ENCODE measurements at places on chromosomes 12 and 14.

DNA sequence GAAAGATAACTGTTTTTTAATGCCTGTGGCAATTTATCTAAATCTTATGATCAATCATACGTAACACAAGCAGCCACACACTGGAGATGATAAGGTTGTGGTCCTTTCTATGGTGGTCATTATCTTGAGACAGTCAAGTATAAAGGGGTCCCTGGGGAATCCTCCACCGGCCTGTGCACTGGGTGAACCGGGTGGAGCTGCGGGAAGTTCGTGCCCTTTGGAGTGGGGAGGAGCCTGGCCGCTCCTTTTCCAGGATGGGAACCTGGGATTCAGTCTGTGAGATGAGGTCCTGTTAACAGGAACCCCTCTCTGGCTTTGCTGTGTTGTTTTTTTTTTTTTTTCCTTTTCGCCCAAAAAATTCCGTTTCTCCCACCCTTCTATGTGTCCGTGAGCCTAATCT, 167.5 kb upstream of the RPL10L start:
- no peak for DNase-seq

- no peak for DNase-seq
Observed at GRCh38 chr12:7101047-7101693, 7.8 kb downstream of the C1RL start.

GRCh38 chr14:46686652-46687051, 35.1 kb upstream of the RPL10L start:
- DNase-seq = no peak

DNA sequence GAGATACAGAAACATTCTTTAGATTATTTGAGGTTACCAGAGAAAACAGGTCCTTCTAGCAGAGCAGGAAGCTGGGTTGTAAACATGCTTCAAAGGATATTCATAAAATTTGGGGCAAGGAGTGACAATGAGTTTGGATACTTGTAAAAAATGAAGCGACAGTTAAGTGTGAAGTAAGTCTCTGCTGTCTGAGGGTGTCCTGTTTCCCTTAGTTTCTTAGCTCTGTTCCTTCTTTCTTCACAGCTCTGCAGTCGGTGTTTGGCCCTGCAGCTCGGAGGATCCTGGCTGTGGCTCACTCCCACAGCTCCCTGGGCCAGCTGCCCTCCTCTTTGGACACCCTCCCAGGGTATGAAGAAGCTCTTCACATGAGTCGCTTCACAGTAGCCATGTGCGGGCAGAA, 10.8 kb downstream of the TMEM52B start:
- no peak for DNase-seq

- no peak for DNase-seq
Observed at GRCh38 chr12:121717041-121717699, 4.6 kb downstream of the TMEM120B start.

- no peak for DNase-seq
Observed at GRCh38 chr14:52467515-52468266, 84.6 kb downstream of the TXNDC16 start.

- DNase-seq = no peak
Observed at GRCh38 chr14:88895116-88895515, 70.7 kb downstream of the TTC8 start.

Data from osteocyte (in vitro differentiated cells).